Brain microvascular endothelial cell (primary cell): ENCODE measurements at places on chromosomes 2 and 18.

- no peak for DNase-seq
Observed at GRCh38 chr18:10930076-10930475, 219.3 kb downstream of the PIEZO2 start.

DNA sequence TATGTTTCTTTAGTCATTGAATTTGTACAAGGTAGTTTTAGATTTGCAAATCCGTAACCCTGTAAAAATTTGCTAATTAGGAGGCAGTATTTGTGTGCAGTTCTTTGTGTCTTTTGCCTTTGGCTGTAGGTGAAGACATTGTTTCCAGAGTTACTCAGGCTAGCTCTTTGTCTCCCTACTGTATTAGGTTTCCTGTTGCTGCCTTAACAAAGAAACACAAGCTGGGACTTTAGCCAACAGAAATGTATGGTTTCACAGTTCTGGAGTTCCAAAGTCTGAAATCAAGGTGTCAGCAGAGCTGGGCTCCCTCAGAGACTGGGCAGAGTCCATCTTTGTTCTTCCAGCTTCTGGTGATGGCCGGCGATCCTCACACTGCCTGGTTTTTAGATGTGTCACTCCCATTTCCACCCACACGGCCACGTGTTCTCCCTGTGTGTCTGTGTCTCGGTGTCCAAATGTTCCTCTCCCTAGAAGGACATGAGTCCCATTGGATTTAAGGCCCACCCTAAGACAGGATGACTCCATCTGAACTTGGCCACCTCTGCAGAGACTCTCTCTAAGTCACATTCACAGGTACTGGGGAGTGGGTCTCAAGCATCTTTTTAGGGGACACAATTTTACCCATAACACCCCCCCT is 309.7 kb downstream of the GALR1 start:
- DNase-seq: no peak

- no peak for DNase-seq
Observed at GRCh38 chr18:12668041-12668440, 10.1 kb upstream of the SPIRE1 start.

DNA sequence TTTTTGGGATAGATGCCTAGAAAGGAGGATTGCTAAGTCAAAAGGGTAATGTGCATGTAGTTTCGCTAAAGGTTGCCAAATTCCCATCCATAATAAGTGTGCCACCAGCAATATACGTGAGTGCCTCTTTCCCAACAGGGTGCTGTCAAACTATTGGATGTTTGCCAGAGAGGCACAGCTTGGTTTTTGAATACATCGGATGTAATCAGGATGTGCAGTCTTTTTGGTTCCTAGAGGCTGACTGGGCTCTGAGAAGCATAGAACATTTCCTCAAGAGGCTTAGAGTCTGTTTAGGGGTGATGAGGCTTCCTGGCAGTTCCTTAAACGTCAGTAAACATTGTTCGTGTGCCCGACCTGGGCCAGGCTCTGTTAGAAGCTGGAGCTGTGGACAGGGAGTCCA is 28.0 kb downstream of the AGAP1 start:
- DNase-seq: no peak

- DNase-seq: peak; percentile 35
Observed at GRCh38 chr2:160140471-160140870, 59.6 kb downstream of the ITGB6 start.

- DNase-seq: no peak
Observed at GRCh38 chr2:53740170-53740569, 27.4 kb upstream of the CHAC2 start.

- DNase-seq: no peak
Observed at GRCh38 chr2:120701499-120701898, 34.2 kb upstream of the GLI2 start.
